ENCODE measurements at places on chromosomes 5 and 9.

GRCh38 chr9:91879231-91879630 is 70.8 kb downstream of the ROR2 start:
- no peak for DNase-seq

- DNase-seq: no peak
Observed at GRCh38 chr5:125411071-125411743, 664.8 kb upstream of the ZNF608 start.

GRCh38 chr5:41264019-41264418 is 50.7 kb upstream of the C6 start:
- no peak for DNase-seq

DNA sequence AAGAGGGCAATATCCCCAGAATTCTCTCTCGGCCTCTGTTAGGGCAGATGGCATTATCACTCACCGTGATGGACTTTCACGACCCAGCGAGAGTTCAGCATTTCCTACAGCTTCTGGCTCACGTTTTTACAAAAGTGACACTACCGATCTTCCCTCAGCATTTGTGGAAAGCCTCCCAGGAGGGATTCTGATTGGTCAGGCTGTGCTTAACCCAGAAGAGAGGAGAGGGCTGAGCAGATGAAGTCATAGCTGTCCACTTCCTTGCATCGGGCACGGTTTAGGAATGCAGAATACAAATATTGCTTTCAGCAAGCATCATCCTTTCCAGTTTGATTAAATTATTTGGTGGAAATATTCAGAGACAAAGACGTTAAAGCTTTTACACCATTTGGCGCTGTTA is 277.4 kb upstream of the MSX2 start:
- no peak for DNase-seq

GRCh38 chr5:131664929-131665328 is 29.9 kb upstream of the RAPGEF6 start:
- no peak for DNase-seq

DNA sequence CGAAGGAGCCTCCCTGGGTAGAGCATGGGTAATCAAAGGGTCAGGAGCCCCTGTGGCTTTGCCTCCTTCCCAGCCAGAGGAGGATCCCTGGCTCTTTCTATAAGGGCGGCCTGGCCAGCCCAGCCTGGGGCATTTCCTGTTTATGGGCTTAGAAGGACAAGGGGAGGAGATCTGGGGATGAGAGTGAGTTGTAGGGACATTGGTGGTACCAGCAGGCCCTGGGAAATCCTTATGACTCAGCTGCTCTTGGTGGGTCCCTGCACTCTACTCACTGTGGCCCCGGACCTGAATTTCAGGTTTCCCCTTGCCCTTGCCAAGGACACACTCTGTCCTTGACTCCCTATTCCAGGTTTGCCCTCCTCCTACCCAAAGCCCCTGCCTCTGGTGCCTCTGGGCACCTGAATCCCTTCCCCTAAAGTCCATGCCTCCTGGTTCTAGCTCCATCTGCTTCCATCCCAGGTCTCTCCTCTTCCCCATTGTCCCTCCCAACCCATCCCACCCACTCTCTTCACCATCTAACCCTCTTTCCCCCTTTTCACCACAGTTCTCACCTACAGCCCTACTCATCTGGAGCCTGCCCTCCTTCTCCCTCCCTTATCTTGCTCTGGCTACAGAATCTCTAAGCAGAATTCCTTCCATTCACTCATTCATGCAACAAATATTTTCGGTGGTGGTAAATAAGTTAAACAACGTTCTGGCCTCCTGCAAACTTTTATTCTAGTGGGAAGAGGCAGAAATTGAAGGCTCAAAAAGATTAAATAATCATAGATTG is 34.9 kb downstream of the PCDH1 start:
- no peak for DNase-seq

DNA sequence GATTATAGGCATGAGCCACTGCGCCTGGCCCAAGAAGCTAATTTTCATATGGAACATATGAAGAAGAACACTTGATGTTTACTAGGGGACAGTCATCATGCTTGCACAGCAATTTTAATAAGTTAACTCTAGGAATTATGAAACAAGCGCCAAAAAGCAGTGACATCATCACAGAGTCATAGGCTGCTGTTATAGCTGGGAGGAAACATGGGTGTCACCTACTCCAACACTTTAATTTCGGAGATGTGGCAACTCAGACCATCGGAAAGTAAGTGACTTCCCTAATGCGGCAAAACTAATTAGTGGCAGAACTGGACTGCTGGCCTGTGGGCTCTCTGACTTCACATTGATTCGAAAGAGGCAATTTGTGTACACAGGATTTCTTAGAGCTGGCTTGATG is 38.1 kb upstream of the EQTN start:
- DNase-seq: peak; percentile 8

- no peak for DNase-seq
Observed at GRCh38 chr5:33166948-33167347, 273.8 kb upstream of the TARS1 start.

DNA sequence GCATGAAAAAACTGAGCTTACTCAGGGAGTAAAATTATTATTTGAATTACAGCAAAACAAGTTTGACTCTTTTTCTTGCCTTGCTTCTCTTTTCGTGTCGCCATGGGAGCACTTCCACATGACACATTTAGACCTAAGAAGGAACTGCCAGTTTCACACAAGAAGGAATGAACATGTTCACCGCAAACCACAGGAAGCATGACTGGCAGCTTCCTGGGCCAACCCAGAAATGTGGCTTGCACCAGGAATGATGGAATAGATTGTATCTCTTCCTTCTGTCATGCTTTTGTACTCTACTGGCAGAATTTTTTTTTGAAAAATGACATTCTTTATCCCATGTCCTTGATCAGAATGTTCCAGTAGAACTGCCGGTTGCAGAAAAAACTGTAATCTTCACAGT is 32.9 kb upstream of the MAN2A1 start:
- DNase-seq: peak; percentile 47

- no peak for DNase-seq
Observed at GRCh38 chr9:89616411-89616810, 11.6 kb downstream of the GADD45G start.

DNA sequence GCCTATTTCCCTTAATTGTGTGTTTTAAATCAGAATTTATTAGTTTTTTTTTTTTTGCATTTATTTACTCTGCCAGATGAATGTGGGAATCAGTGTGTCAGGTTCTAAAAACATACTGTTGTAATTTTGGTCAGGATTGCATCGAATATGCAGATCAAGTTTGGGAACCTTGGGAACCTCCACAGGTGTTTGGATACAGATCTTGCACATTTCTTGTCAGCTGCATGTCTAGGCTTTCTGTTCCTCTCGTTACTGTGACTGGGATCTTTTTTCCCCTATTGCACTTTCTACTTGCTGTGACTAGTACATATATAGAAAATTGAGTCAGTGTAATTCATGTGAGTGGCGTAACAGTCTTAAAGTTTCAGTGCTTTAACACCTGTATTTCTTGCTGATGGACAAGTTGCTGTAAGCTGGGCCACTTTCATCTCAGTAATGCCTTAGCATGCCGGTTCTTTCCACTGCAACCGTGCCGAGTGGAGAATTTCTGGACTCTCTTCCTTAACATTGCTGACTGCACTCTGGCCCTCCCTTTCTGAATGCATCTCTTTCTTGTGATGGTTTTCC is 112.5 kb downstream of the TENT4A start:
- DNase-seq: no peak

- DNase-seq: no peak
Observed at GRCh38 chr5:120252839-120253238, 211.3 kb upstream of the PRR16 start.

GRCh38 chr9:134634667-134635230 is 6.9 kb upstream of the COL5A1 start:
- no peak for DNase-seq

DNA sequence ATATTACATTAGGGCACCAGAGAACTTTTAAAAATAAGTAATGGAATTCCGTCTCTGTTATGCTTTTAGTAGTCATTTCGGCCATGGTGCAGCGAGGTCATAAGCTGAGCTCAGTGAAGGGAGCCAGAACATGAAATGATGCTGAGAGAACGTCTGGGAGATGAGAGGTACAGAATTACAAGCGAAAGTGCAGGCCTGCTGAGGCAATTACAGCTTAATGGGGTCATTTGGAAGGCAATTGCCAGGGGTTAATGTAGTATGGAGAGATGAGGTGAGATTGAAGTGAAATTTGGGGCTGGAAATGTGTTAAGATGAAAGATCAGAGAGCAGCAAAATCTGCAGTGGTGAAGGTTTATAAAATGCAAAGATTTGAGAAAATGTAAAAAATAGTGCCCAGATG is 96.5 kb downstream of the PBX3 start:
- DNase-seq: no peak

- peak; percentile 10 for DNase-seq
Observed at GRCh38 chr9:134182554-134183085, 18.3 kb upstream of the RNU6ATAC start.

- peak; percentile 19 for DNase-seq
Observed at GRCh38 chr5:14594378-14595074, 12.9 kb downstream of the OTULINL start.

- no peak for DNase-seq
Observed at GRCh38 chr5:64899838-64900237, 131.1 kb downstream of the CWC27 start.

- DNase-seq: no peak
Observed at GRCh38 chr5:98530224-98530623, 243.2 kb upstream of the RGMB start.

DNA sequence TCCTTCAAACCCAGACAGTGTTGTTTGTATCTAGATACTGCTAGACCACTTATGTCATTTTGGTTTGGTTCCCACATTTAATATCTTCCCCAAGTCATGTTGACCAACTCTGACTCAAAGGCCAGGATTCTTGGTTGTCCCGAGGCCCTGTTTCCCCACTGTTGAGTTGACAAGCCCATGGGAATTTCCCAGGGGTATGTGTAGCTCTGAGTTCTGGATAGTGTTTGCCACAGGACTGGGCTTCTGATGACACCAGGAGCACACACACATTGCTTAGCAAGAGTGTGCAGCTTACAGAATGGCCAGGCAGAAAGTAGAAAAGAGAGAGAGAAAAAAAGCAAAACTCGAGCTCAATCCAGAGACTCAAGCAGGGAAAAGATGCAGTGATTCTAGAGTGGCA is 214.4 kb downstream of the NXNL2 start:
- DNase-seq: no peak

- DNase-seq: no peak
Observed at GRCh38 chr5:111706345-111706744, 50.6 kb downstream of the NREP start.

GRCh38 chr5:43839218-43839617 is 236.2 kb downstream of the NNT start:
- DNase-seq: no peak

DNA sequence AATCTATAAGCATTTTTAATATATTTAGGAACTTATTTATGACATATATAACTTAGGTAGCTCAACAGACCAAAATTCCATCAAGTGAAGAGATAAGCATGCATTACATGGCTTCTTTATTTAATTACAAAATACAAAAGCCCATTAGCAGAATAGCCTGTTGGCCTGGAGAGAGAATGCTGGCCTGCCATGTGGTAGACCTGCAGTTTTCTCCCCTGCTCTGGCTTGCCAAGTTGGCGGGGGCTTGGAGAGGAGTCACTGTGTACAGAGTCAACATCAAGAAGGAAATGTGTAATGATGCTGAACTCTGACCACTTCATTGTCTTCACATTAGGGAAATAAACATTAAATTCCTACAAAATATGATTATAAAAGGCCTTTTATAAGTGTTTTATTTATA is 69.8 kb upstream of the CNTLN start:
- DNase-seq: no peak

GRCh38 chr5:31692561-31693221 is 53.8 kb downstream of the PDZD2 start:
- no peak for DNase-seq

DNA sequence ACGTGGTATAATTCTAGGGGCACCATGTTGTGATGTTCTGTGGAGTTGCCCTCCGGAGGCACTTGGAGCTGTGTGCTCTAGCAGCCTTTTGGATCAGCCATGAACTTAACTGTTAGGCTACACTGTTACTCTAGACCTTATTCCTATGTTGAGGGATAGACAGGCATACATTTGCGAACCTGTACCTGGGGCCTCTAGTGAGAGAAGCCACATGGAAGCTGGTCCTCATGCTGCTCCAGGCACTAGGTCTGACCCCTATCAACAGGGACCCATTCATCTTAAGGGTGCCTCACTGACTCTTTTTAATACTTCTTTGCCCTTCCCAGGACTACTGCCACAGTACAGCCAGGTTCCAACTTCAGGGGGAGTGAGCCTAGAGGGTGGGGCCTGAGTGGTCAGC is 594.8 kb downstream of the RAB3C start:
- no peak for DNase-seq

DNA sequence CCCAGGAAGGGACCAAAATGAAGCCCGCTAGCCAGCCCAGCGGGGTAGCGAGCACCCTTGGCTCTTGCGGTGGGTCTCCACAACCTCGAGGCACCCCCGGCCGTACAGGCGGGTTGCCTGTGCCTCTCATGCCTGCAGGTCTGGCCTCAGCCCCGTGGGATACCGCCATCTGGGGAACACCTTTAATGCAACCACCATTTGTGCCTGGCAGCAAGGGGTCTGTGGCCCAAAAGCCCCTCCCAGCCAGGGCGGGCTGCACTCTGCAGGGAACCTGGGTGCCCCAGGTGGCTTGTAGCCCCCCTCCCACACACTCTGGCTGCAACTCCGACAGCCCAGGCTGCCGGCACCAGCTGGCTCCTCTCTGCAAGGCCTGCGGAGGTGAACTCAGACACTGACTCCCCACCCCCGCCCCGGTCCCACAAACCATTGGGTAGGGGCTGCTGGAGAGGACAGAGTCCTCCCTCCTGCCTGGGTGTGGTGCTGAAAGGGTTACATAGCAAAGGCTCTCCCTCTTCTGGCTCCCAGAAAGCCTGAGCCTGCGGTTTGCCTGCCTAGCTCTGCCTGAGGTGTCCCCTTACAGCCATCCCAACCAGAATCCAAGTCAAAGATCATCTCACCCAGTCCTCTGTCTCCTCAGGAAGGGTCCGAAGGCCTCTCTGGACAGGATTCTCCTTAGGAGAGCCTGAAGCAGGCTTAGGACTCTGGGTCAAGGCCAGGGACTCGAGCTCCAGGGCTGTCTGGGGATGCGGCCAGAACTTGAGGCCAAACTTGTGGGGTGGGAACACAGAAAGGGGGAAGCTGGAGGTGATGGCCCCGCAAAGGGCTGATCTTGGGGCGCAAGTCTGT is 109.4 kb downstream of the PSD2 start:
- DNase-seq: no peak

DNA sequence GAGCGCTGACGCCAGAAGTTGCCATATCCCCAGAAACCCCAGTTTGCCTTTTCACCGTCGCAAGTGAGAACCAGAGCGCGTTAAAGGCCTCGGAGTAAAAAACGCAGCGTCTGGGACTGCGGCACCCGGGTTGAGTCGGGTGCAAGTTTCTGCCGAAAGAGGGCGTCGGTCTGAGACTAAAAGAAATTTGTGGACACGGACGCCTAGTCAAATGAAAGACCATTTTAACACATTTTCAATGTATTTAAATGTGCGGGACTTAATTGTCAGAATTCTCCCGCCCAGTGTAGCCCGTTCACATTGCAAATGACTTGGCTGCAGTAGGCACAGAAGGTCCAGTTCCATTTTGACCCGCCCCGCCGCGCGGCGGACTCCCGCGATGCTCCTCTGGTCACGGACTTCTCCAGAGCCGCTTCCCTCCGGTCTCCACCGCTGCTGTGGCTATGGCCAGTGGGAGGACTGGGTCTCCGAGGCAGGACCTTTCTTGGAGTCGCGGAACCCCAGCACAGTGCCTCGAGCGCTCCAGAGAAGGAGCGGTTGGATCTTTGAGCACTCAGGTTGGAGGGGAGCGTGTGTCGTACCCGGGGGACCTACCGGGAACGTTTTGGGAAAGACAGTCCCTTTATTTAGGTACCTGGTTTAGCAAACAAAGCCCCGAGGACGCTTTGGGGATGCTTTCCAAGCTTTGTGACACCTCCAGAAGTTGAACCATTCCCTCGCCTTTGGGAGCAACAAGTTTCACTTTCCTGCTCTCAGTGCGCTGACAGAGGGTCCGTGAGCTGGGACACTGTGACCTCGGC is 1.2 kb upstream of the NPR3 start:
- peak; percentile 5 for DNase-seq
